ENCODE measurements at places on chromosomes 6 and 20. TPM values are rescaled to one million over a fixed set of nuclear protein-coding genes. Genes with fewer than 3 reads are reported as not detected.

LRRC73 gene
- total RNA-seq = not detected

SASH1 gene
- 86.4 TPM for total RNA-seq

SERPINB6 gene
- total RNA-seq = 93.8 TPM

DNA sequence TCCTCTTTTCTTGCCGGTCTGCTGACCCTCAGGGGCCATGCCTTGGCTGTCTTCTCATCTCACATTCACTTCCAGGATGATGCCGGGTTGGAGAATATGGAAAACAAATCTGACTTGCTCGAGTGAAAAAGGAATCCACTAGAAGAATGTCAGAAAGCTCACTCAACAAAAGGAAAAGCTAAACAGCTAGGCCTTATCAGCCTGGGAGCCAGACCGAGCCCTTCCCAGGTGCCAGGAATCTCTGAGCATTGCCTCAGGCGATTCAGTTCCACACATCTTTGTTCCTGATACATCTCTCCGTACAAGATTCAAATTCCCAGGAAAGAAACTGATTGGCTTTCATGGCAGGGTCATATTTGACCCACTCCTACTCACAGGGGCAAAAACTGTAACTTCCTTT, 9.2 kb upstream of the OSER1 start:
- no peak for DNase-seq

- DNase-seq = no peak
Observed at GRCh38 chr20:50283370-50283769, 92.7 kb downstream of the CEBPB start.

GRCh38 chr20:12012241-12013222, 94.8 kb downstream of the BTBD3 start:
- DNase-seq = peak; percentile 40

- DNase-seq = no peak
Observed at GRCh38 chr6:81138236-81138635, 614.2 kb downstream of the TENT5A start.

DNA sequence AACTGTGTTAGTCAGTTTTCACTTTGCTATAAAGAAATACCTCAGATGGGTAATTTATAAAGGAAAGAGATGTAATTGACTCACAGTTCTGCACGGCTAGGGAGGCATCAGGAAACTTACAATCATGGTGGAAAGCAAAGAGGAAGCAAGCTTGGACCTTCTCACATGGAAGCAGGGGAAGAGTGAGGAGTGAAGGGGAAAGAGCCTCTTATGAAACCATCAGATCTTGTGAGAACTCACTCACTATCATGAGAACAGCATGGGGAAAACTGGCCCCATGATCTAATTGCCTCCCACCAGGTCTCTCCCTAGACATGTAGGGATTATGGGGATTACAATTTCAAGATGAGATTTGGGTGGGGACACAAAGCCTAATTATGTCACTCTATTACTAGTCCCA, 41.3 kb upstream of the PLAGL1 start:
- no peak for DNase-seq

GRCh38 chr6:106667022-106667402, 37.6 kb downstream of the QRSL1 start:
- DNase-seq = no peak

Measured in vagina (tissue), 2 donors.